ENCODE measurements at places on chromosomes 3 and 15.

DNA sequence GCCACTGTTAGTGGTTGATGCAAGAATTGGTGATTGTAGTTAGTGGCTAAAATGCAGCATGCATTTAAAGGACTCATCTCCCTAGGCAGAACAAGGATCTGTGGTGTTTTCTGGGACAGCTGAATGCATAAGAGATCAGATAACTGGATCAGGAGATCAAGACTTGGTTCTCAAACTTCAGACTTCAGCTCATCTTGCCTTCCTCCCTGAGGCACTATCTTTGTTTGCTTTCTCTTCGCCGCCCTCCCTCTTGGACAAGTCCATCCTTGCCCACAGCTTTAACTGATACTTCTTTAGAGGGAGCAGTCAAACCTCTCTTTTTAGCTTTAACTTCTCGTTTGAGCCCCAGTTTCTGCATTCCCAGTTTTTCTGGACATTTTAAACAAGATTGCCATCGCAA lies 195.4 kb upstream of the TPRG1 start:
- DNase-seq: no peak

DNA sequence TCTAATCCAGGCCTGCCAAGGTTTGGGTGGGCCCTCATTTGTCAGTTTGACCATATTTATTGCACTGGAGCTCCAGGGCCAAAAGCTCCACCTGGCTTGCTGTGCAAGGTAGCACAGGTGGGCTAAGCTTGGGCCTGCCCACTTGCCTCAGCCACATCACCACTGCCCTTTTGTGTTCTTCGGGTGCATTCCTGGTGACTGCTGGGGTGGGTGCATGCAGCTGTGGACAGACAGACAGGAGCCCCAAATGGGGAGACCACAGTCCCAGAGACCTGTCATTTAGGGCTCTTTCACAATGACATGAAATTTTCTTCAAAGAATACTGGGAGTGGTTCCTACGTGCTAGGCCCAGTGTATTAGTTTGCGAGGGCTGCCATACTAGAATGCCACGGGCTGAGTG lies 2.7 kb downstream of the MESP2 start:
- DNase-seq: no peak

DNA sequence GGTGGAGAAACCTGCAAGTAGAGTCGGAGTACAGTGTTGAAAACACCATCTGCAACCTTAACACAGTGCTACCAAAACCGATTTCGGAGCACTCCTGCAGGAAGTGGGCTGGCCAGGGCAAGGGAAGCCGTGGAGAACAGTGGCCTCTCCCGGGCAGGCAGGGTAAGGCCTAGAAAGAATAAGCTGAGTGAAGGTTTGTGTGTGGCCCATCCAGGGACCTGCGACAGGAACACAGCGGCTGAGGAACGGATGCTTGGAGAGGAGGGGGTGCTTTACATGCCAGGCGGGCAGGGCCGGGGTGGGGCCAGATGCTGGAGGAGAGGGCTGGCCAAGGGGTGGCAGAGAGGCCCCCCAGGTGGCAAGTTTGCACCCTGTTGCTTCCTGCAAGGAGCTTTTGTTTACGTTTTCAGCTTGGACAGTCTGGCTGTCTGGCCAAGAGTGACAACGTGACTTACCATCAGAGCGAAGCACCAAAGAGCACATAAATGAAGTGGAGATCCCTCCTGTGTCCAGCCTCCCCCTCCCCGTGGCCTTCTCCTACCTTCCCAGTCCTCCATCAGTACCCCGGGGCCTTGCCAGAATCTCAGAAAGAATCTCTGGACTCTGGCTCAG lies 156.5 kb downstream of the PGPEP1L start:
- DNase-seq: peak; percentile 79

- DNase-seq: no peak
Observed at GRCh38 chr3:36740787-36741186, 23.6 kb downstream of the DCLK3 start.

DNA sequence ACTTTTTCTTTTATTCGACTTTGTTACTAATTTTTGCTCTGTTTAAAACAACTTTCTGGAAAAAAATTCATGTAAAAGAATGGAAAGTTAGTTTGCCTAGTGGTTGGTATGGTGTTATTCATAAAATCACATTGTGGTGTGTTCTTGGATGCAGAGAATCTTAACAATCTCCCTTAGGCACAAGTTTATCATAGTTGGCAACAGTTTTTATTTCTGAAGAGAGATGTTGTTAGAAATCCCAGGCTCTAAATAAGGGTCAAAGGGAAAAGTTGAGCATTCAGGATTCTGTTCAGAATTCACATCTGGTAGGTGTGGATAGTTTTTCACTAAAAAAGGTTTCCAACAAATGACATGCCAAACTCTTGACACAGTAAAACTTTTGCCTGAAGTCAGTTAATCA lies 6.4 kb downstream of the DUT start:
- no peak for DNase-seq

DNA sequence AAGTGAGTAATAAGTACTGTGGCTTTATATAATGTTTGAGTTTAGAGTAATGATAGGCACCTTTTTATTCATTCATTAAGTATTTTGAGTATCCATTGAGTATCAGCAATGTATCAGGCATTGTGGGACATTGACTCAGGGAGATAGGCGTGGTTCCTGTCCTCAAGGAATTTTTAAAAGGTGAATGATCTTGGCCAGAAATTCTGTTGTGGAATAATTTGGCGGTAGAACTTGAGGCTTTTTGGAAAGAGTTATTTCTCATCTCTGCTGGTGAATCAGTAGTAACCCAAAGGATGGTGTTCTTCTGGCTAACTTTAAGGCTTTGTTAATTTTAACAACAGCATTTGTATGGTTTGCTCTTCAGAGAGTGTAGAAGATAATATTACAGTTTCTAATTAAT lies 2.0 kb downstream of the RAB7A start:
- DNase-seq: no peak

- no peak for DNase-seq
Observed at GRCh38 chr3:156052115-156052514, 68.3 kb upstream of the KCNAB1 start.

DNA sequence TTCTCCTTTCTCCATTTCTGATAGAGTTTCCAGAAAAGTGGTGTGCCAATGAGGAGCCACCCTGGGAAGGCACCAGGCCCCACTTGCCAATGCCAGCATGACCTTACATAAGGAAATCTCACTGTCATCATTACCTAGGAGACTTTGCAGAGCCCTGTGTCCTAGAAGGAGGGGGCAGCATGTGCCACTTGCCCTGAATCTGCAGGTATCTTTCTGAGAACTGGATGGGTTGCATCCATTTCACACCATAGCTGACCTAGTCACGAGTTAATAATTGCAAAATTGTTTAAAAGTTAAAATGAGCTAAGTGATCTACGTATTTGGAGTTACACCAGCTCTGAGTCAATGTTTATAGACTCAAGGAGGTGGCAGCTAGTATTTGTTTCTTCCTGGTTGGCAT lies 14.3 kb downstream of the CA12 start:
- no peak for DNase-seq

DNA sequence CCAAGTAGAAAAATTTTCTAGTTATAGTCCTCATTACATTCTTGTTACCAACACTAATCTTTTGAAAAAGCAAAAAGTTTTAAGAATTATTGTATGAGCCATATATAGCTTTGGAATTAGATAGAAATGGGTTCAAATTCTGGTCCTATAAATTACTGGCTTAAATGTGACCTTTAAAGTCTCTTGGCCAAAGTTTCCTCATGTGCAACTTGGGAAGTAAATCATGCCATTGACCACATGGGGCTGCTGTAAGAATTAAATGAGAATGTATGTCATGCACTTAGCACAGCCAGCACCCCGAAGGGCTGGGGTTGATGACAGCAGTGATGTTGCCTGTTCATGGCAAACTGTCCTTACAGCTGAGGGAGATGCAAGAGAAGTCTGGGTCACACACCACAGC lies 108.3 kb downstream of the TOP2B start:
- no peak for DNase-seq

- DNase-seq: no peak
Observed at GRCh38 chr3:134326126-134326525, 48.1 kb downstream of the AMOTL2 start.

DNA sequence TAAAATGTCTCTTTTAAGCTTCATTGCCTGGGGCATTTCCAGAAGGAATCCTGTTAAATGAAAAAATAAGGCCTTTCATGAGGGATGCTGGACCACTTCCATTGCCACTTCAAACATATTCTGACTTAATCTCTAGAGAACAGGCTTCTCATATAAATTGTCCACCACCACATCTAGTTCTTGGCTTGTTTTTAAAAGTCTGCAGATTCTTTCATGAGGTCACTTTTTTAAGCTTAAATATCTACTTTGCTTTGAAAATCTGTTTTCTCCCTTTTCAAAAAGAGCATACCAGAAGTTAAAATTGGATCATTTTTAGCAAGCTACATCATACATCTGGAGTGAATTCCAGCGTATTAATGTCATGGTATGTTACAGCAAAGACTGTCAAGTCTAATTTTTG lies 131.6 kb downstream of the C3orf70 start:
- no peak for DNase-seq

DNA sequence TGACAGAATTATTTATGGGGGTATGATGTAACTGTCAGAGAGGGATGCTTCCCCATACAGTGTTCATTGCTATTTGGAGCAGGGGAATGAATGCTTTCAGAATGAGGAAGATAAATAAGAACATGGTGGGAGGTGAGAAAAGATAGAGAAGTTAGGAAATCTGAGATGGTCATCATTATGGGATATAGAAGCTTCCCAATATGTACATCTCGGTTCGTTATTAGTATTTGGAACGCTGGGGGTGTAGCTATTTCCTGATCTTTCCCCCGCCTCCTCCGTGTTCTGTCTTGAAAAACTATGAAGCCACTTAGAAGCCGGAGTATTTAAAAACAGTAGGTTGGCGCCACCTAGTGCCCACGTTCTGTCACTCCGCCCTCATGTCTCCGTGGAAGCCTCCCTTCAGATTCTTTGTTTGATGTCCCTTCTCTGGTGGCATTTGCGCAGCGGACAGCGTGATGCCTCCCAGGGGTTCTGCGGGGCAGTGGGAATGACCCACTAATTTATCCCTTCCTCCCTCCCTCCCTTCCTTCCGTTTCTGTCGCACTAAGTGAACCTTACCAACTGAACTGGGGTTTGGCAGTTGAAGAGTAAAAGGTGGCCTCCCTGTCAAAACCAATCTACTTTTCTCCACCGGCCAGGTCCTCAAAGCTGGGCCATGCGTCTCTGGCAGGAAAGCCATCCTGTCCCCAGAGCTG lies 184.5 kb downstream of the FEZF2 start:
- peak; percentile 75 for DNase-seq

GRCh38 chr3:141255846-141256261 lies 24.2 kb downstream of the PXYLP1 start:
- peak; percentile 56 for DNase-seq

DNA sequence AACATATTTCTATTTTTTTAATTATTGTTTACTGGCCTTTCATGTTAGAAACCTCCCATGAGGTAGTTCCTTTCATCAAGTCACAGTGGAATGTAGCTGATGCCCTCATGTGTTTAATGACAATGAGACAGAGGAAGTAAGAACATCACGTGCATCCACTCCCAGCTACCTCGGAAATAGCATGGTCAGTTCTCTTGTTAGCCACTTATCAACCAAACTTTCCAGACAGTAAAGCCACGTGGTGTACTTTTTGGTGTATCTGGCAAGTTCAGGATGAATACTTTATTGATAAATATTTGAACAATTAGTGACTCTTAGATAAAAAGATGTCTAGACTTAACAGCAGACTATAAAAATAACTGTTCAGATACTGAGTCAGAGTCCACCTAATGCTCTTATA lies 781.7 kb downstream of the MECOM start:
- DNase-seq: no peak

GRCh38 chr3:71707595-71707994 lies 17.6 kb downstream of the EIF4E3 start:
- no peak for DNase-seq

GRCh38 chr15:101526021-101526420 lies 36.5 kb upstream of the PCSK6 start:
- DNase-seq: no peak

GRCh38 chr3:178597371-178597770 lies 61.1 kb downstream of the KCNMB2 start:
- no peak for DNase-seq

DNA sequence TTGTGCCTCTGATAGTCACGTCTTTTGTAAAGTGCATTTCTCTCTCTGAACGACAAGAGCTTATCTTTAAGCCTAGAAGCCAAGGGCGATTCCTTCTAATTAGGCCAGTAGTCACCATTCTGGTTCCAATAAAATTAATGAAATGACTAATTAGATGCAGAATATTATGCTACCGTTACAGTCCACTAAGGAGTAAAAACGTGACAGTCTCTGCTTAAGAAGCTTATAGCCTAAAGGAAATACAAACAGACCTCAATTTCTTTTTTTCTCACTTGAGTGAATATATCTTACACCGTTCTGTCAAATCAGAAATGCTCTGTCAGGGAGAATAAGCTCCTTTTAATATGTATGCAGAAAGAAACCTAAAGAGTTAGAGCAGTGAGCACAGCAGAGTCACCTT lies 236.1 kb downstream of the CD47 start:
- DNase-seq: no peak

DNA sequence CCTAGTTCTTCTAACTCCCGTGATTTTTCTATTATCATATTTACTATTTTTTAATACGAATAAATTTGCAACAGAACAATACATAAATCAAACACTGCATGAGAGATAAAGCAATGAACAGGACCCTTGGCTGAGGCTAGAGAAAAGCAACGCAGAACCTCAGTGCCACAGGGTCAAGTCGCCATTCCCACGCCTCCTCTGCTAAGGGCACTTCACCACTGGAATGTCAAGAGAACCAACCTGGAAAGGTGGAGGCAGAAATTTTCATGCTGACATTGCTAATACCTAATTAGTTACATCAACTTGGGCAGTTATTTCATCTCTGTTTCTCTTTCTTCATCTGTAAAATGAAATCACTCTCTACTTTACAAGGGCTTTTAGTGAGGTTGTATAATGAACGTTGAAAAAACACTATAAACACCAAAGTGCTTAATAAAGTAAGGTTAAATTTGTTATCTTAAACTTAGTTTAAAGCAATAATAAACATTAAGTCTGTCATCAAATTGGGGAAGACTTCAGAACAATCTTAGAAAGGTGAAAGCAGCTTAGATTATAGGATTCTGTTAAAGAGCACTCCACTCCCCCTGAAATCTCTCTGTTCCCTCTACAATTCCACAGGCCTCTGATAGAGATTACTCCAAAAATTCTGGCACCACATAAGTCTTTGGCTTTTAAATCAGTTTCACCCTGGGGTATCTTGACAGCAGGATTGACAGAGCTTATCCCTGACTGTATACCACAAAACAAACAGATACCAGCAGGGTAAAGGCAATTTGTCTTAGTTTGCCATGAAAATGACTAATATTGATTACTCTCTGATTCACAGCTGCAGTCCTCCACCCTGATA lies 41.9 kb downstream of the PLCH1 start:
- DNase-seq: no peak

DNA sequence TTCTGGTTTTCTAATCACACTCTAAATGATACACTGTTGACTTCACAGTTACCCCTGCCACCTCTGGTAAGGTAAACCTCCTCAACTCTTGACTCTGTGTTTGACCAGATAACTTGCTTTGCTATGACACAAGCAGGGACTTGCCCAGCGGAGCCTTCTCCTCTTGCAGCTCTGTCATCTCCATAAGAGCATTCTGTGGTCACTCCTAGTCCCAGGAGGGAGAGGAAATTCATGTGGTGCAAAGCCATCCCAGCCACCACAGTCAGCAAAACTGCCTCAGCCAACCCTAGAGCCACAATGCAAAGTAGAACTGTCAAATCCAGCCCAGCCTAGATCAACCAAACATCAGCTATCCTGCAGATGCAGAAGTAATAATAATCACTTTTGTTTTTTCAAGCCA lies 144.7 kb upstream of the GADL1 start:
- no peak for DNase-seq

GRCh38 chr3:46660543-46661523 lies 32.6 kb downstream of the ALS2CL start:
- DNase-seq: no peak

- DNase-seq: no peak
Observed at GRCh38 chr3:169894110-169894509, 17.3 kb upstream of the SAMD7 start.

All from stimulated activated CD4-positive, alpha-beta T cell treated with anti-CD3 and anti-CD28 coated beads, Interleukin-15, amount 100 ng/mL, for 24 hours (primary cell).